ENCODE measurements at places on chromosomes 5 and 9.
A peak's percentile ranks its signal among the peaks of the same experiment; 100 is the strongest.

- DNase-seq = no peak
Measured at GRCh38 chr5:67636091-67636490, 439.5 kb upstream of the CD180 start.

DNA sequence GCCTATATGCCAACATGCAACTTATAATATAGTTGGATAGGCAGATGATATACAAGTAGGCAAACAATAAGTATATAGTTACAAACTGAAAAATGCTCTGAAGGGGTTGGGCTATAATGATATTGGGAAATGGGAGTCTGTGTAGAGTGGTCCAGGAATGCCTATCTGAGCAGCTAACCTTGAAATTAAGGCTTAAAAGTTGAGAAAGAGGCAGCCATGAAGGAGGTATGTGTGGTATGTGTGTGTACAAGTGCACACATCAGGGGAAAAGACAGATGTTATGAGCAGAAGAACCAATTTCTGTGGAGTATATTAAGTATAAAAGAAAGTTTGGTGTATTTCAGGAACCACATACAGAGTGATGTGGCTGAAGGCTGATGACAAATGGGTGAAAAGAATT is 154.9 kb upstream of the PAPPA start:
- no peak for DNase-seq

GRCh38 chr9:134364391-134365114 is 38.3 kb downstream of the RXRA start:
- DNase-seq = no peak

DNA sequence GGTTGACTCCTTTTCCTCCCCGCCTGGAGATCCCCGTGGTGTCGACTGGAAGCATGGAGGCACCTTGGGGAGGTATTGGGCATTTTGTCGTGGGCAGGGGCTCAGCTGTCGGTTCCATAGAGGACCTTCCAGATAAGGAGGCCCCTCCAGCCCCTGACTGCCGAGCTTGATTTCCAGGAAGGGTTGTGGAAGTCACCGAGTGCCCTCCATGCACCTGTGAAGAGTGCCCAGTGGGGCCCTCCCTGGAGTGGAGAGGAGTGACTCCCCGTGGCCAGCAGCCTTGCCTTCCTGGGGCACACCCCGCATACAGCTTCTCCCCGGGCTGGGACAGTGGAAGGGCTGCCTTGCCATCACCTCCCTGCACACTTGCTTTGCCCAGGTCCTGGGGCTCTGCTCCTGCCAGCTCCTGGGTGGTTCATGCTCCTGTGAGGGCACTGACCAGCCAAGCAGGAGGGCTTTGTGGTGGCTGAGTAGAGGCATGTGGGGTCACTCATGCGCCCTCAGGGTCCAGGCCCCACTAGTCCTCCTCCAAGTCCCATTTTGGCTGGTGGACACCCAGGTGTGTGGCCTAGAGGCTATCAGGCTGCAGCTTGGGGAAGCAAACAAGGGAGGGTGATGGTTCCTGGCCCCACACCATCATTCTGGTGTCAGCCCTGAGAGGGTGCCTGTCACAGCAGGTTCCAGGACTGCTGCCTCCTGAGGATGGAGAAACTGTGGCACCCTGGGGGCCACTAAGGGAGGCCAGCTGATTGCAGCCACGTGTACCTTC is 133.0 kb downstream of the WNK2 start:
- DNase-seq = no peak

DNA sequence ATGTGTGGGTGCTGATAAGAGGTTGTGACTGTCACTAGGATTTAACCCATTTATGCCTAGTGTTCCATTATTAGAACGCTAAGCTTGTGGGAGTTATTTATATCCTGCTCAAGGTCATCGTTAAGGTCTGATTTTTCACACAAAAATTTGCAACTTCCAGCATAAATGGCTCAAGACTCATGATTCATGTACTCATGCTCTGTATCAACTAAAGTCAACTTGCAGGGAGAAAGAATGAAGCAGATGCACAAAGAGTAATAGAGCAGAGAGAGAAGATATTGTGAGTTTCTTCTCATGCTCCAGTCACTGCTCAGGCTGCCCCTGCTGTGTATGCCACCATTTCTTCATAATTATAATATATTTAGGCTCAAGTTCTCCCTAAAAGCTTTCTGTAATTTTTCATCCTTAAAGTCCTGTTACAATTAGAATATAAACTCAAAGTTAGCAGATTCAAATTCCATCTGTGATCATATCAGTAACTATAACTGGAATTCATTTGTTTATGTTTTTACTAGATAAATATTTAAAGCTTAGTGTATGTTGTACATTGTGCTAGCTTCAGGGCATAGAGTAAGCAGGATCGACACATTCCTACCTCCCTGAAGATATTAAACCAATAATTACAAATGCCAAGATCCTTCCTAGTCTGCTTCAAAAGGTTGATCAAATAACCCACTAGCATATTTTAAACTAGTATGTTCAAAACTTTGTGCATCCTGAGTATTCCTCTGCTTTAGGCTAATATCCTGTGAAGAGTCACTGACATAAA is 136.7 kb downstream of the NUDT12 start:
- no peak for DNase-seq

- DNase-seq = no peak
Measured at GRCh38 chr5:95986001-95986400, 24.4 kb upstream of the ELL2 start.

- no peak for DNase-seq
Measured at GRCh38 chr5:74290634-74291241, 349.8 kb downstream of the ENC1 start.

- no peak for DNase-seq
Measured at GRCh38 chr9:133400292-133400691, 17.5 kb downstream of the REXO4 start.

- DNase-seq = no peak
Measured at GRCh38 chr9:92504881-92505280, 22.6 kb upstream of the ASPN start.

- no peak for DNase-seq
Measured at GRCh38 chr5:167634432-167634831, 657.0 kb upstream of the WWC1 start.

DNA sequence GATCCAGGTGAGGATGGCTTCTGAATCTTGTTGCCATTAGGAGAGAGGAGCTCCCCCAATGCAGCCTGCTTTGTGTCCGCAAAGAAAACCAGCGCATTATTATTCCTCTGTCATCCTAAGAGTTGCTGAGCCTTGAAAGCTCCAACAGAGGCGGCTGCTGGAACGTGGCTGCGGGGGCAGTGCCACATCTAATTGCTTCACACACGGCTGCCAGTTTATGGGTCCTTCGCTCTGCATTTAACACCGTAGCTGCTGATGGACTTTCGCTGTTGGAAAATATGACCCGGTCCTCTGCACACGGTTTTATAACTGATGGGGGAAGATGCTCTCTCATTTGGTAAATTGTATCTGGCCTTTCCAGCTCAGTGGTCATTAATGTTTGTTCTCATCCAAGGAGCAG is 38.0 kb downstream of the ZNF622 start:
- DNase-seq = no peak

GRCh38 chr9:132293145-132293721 is 61.6 kb downstream of the SETX start:
- DNase-seq = peak; percentile 11

GRCh38 chr5:9715891-9716335 is 85.8 kb upstream of the TAS2R1 start:
- no peak for DNase-seq

DNA sequence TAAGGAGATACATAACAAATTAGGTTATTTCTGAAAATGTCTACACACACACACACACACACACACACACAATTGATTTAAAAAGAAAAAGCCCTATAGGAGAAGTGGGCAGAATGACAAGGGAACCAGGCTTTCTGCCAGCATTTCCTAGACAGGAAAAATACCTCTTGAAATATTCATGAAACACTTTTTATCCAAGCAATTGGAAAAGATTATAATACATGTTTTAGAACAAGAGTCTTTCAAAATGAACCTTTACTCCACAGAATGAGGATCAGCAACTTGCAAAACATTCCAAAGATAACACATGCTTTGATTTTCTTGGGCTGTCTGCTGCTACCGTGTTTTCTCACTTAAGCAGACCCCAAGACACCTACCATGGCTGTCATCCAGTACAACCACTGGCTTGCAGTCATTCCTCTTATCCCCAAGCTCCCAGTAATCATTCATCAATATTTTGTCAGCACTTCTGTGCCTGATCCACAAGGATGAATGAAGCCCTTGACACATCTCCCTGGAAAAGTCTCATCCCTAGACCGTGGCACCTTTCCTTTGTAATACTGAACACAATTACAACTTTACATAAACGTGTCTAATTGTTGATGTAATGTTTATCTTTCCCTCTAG is 717.1 kb upstream of the ZNF608 start:
- DNase-seq = no peak

GRCh38 chr9:91075279-91075678 is 273.7 kb downstream of the SYK start:
- no peak for DNase-seq

- no peak for DNase-seq
Measured at GRCh38 chr5:150143350-150144245, 12.0 kb downstream of the PDGFRB start.

DNA sequence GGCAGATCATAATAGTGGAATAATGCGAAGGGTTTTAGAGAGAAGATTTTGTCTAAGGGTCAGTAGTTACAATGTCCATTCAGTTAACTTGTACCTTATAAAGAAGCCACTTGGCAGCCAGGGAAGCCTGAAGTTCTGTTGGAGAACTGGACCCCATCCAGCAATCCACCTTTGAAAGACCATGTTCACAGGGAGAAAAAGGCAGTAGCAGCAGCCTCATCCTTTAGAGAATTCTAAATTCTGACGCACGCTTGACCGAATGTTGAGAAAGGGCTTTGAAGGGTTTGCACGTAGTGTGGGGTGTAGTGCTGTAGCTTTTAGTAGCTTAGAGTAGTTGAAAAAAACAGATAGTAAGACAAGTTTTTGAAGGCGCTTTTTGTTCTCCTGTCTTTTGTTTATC is 42.8 kb downstream of the MCCC2 start:
- no peak for DNase-seq

- DNase-seq = no peak
Measured at GRCh38 chr5:125293726-125294125, 547.3 kb upstream of the ZNF608 start.

DNA sequence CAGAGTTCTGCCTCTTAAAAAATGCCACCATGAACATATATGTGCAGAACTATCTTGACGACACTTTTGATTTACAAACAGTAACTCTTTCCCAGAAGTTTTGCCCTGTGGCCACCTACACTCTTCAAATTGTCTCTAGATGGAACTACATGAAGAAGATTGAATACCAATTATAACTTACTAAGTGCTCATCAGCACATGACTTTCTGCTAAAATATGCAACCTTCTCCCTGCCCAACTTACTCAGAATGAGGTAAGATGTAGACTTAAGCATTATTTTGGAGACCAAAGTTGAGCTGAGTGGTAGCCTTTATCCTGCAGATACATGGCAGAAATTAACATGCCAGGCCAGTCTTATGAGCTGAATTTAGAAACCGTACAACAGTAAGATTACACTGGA is 105.4 kb downstream of the SEMA5A start:
- no peak for DNase-seq

DNA sequence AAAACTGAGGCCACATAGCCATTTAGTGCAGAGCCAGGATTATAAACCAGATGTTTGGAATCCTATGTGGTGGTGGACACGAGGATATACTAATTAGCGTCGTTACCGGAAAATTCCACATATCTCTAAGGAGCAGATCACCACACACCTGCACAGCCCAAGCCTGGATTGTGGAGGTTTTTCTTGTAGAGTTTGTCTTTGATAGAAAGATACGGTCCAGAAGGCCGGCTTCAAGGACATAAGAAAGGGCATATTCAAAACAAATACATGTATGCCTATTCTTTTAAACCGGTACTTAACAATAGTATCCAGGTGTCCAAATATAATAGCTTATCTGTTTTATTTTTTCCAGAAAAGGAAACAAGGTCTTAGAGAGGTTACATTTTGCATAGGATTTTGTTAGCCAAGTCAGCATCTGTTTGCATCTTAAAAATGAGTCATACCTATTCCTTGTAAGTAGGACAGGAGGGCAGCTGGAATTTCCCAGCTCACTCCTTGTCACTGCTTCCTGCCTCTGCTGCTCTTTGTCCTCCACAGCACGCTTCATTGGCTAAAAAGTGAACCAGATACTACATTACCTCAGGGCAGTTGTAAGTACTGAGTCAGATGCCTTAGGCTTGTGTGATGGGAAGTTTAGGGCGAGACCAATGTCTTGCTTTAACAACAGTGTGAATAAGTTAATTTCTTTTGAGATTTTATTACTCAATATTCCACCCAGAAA is 3.6 kb downstream of the TMC1 start:
- DNase-seq = peak; percentile 85

- DNase-seq = no peak
Measured at GRCh38 chr5:61817472-61818326, 485.6 kb downstream of the ZSWIM6 start.
